ENCODE measurements at places on chromosomes 6 and 20.
A peak's percentile ranks its signal among the peaks of the same experiment; 100 is the strongest.

DNA sequence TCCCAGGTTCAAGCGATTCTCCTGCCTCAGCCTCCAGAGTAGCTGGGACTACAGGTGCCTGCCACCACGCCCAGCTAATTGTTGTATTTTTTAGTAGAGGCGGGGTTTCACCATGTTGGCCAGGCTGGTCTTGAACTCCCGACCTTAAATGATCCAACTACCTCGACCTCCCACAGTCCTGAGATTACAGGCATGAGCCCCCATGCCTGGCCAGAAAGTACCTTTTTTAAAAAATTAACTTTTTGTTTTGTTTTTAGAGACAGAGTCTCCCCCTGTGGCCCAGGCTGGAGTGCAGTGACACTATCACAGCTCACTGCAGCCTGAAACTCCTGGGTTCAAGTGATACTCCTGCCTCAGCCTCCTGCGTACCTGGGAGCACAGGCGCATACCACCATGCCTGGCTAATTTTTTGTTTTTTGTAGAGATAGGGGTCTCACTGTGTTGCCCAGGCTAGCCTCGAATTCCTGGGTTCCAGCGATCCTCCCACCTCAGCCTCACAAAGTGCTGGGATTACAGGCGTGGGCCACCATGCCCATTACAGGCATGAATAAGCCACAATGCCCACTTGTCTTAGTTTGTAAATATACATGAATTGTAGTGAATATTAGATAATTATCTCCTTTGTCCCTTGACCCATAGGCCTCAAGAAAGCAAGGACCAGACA lies 17.4 kb upstream of the EEF1A1 start:
- DNase-seq = no peak

- no peak for DNase-seq
Observed at GRCh38 chr6:25844518-25844917, 12.7 kb upstream of the SLC17A1 start.

DNA sequence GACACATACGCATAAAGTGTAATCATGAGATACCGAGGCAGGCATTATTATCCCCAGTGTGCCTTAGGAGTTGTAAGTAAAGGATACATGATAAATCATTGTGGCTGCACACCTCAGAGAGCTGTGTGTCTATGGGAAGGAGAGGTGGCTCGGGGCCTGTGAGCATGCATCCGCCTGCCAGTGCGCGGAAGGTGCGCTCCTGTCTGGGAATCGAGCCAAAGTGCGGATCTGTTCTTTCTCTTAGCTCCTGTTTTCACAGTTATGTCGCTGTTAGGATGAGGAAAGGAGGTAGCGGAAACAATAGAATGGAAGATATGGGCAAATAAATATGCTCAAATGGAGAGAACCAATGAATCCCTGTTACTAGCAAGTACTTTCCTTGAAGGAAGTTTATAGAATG lies 98.0 kb downstream of the ANKRD6 start:
- no peak for DNase-seq

GRCh38 chr6:106751501-106752252 lies 122.3 kb downstream of the QRSL1 start:
- no peak for DNase-seq

DNA sequence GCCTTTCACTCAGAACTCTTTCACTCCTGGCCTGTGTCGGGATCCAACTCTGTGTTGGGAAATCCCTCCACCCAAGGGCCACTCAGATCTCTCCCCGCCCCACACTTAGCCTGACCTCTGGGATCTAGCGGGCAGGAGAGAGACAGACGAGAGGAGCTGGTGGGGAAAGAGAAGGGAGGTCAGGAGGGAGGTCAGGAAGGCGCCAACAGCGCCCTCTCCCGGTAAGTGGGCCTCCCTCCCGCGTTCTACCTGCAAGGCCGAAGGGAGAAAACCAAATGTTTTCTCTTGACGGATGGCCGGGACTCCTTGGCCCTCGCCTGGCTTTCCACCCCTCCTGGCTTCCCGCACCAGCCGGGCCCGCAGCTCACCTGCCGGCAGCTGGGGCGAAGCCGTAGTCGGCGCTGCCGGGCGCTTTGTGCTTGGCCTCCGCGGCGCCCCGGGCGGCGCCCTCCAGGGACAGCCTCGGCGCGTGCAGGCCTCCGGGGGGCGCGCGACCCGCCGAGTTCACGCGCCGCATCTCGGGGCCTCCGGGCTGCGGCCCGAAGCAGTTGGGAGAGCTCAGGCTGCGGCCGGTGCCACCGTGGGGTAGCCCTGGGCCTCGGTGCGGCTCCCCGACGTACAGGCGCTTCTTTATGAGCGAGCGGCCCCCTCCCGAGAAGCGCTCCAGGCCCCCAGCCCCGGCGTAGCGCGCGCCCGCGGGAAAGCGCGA lies 38.2 kb downstream of the C6orf132 start:
- DNase-seq = peak; percentile 72

DNA sequence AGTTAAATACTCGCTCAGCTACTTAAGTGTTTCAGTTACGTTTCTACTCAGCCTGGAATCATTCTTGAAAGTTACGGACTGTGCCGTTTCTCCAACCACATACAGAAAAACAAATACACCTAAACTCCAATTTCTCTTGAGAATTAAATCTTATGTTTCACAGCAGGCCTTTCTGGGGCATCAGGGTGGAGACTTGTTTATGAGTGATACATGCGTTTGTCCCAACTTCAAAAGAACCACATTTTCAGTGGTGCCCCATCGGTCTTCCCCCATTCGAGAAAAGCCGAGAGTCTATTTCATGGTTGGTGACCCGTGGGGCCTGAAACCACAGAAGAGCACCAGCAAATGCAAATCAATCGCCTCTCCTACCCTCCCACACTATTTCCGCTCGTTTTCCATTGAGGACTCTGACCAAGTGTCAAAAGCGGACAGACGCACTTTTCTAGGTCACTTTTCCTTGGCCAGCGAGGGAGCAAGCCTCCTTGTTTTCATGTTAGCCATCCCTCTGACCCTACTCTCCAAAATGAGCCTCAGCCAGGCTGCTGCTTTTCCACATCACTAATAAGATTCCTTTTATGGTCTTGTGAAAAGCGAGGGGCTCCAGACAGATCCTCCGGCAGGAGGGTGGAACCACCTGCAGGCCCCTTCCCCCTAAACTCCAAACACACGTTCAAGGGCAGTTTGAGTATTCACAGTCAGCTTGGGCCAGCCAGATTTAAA lies 3.1 kb downstream of the JAG1 start:
- no peak for DNase-seq

- peak; percentile 44 for DNase-seq
Observed at GRCh38 chr6:47414423-47415167, 63.0 kb upstream of the CD2AP start.

DNA sequence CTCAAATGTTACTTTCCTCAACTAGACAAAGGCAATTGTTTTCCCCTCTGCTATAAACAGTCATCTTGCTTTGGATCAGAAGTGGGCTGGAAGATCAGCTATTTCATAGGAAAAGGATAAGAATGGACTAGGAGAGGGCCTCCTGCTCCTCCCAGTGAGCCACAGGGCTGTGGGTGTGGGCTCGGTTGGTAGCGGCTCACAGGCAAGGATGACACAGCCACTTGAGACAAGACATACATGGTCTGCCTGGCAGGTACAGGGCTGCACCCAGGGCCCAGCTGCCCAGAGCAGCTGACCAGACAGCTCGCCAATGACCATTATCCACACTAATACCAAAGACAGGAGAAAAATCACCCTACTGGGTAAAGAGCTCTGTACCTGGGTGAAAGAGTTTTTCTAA lies 9.0 kb upstream of the SLA2 start:
- DNase-seq = no peak

GRCh38 chr6:109466212-109466923 lies 10.8 kb upstream of the MICAL1 start:
- DNase-seq = no peak

DNA sequence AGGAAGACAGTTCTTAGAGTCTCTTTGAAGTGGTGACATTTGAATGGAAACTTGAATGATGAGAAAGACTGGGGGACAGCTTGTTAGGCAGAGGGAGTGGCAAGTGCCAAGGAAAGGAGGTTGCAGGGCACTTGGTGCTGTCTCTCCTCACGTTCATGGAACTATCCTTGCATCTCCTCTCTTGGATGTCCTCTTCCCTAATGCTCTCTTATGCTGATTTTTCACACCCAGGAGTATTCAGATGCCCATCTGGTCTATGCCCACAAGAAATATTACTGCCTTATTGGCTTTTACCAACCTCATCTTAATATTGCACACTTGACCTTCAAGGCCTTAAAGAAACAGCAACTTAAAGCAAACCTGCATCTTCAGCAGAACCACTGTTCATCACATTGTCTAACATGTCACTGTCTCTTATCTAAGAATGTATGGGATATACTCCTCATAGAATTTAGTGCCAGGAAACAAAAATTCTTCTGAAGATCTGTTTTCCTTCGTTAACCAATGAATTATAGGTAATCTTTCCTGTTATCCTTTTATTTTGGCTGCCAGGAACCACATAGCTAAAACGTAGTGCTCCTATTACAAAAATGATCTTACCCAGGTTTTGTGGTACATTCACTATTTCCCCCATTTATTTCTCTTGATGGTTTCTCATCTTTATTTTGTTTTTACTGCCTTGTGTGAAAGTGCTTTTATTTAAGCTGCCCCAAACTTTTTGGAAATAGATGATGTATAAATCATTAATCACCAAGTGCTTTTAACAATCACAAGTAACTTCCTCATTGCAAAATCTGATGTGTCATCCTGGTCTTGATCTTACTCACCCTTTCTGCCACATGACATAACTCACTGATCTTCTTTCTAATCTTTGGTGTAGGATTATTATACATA lies 12.8 kb downstream of the RGS17 start:
- no peak for DNase-seq

GRCh38 chr6:52510213-52510562 lies 66.7 kb downstream of the TRAM2 start:
- DNase-seq = no peak

Measured in CD4-positive, alpha-beta T cell treated with Interleukin-1 beta for 1 hour (primary cell).